Activated CD8-positive, alpha-beta T cell treated with anti-CD3 and anti-CD28 coated beads, Interleukin-2, amount 10 ng/mL, durations not matched to agents 7 days and 5 days (primary cell): ENCODE measurements at places on chromosomes 16 and 17. TPM values are rescaled to one million over a fixed set of nuclear protein-coding genes. Genes with fewer than 3 reads are reported as not detected.

MT1F gene
- 28.0 TPM for total RNA-seq

DNA sequence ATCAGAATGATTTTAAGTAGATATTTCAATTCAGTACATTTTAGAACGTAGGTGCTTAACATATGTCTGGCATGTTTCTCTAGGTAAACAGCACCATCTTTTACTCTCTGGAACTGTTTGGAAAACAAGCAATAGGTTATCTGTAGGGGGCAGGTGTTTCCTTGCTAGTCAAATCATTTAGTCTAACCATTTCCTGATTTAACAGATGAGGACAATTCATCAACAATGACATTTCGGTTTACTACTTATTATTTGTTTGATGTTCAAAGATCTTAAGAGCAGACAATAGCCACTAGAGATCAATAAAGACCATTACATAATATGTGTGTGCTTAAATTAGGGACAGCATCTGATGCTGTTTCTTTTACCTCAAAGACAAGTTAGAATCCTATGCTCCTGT lies 173.1 kb downstream of the CEP112 start:
- no peaks in the 10 kb centered on the region for H3K36me3 ChIP-seq
- DNase-seq = no peak

TBC1D3G gene
- not detected for total RNA-seq

GRCh38 chr17:76538281-76538931 lies 897 bp upstream of the CYGB start:
- peaks cover 4% of the 10 kb centered on the region for H3K4me1 ChIP-seq
- no peaks in the 10 kb centered on the region for H3K36me3 ChIP-seq
- H3K27me3 ChIP-seq = peaks cover 48% of the 10 kb centered on the region

GRCh38 chr16:61050547-61050946 lies 985.7 kb downstream of the CDH8 start:
- no peak for DNase-seq
- H3K27ac ChIP-seq = no peak overlapping the region
- H3K36me3 ChIP-seq = no peaks in the 10 kb centered on the region

DNA sequence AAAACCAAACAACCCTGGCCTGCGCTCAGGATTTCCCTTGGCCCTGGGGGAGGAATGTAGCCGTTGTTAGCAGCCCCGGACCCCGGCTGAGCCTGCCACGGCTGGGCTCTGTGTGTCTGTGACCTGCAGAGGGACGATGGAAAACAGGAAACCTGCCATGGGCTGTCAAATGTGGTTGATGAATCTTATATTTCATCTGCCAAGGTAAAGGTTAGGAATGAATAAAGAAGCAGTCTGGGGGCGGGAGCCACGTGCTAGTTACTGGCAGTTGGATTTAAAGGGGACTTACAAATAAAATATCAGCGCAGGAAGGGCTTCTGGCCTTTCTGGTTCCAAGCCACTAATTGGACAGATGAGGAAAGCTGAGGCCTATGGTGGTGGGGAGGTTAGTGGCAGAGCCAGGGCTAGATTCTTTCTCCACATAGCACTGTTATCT lies at the start of gene KRT23:
Gene KRT23 (minus strand): TSS at position 263 of the 436 bp plus-strand sequence. CDS start 1,043 bp downstream, outside the sequence.
- peaks cover 17% of the 10 kb centered on the region for H3K27me3 ChIP-seq
- no peak for DNase-seq
- no peak within 1 kb of the TSS for H3K4me3 ChIP-seq
- no peak within 1 kb of the TSS for H3K27ac ChIP-seq

- DNase-seq = peak; percentile 60
- peaks cover 38% of the 10 kb centered on the region for H3K4me1 ChIP-seq
- peak overlapping the region; percentile 98 for H3K27ac ChIP-seq
- peaks cover 8% of the 10 kb centered on the region for H3K36me3 ChIP-seq
These were observed 1.1 kb downstream of the SLC12A4 start for GRCh38 chr16:67967183-67967957.

GRCh38 chr16:88702371-88703210 lies 3.6 kb downstream of the RNF166 start:
- DNase-seq = peak; percentile 44
- no peaks in the 10 kb centered on the region for H3K27me3 ChIP-seq
- peak overlapping the region; percentile 100 for H3K27ac ChIP-seq
- peaks cover 67% of the 10 kb centered on the region for H3K4me1 ChIP-seq
- peak overlapping the region; percentile 99 for H3K4me3 ChIP-seq

ACSM3 gene
- total RNA-seq = 5.1 TPM
